MCF 10A (cell line): ENCODE measurements at places on chromosomes 7 and 10.

DNA sequence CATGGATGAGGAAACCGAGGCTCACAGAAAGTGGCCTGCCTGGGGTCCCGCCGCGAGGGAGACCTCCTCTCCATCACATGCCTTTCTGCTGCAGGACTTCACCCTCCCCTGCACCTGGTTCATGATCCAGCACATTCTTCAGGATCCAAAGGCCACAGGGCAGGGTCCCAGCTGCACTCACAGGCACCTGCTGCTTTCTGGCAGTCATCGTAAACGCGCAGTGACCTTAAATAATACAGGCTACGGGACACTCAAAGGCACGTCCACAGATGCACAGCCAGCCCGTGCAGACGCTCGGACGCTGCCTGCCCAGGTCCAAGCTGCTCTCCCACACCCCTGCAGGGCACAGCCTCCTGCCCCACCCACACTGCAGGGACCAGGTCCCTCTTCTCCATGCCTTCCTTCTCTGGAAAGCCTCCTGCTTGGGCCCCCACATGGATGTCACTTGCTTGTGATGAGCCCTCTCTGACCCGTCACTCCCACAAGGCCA, 49.9 kb downstream of the CALML3 start:
- no peak for DNase-seq

GRCh38 chr10:38094927-38095574, 914 bp downstream of the ZNF37A start:
- peak; percentile 2 for DNase-seq

DNA sequence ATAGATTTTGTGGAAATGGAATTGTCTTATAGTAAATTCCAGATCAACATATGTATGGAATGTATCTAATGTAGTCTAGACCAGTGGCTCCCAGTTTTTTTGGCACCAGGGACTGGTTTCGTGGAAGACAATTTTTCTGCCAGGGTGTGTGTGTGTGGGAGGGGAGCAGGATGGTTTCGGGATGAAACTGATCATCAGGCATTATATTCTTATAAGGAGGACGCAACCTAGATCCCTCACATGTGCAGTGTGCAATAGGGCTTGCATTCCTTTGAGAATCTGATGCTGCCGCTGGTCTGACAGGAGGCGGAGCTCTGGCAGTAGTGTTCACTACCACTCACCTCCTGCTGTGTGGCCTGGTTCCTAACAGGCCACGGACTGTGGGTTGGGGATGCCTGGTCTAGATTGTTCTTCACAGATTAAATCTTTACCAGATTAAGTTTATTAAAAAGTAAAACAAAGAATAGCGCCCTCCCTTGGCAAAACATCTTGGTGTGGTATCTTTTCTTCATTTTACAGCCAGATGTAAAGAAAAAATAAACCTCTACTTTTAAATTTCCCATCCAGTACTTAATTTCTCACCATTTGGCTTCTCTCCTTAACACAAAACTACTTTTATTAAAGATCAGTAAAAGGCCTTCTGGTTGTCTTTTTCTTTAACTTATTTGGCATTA, 48.4 kb downstream of the SEPTIN7 start:
- DNase-seq, result peak; percentile 69

DNA sequence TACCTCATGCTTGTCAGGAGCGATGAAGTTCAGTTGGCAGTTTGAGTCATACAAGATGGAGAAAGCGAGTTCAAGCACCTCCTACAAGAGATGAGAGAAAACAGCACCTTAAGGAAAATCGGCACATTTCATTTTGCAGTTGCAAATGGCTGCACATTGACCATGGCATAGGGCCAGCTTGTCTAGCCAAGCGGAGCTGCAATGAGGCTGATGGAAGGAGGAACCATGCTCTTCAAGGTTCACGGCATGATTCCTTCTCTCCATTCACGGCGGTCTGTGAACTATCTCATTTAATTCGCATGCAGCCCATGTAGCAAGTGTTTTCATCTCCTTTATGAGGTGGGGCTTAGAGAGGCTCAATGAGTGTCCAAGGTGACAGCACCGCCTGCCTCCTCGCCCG, 137.4 kb upstream of the AOAH start:
- DNase-seq, result no peak

- DNase-seq, result no peak
Observed at GRCh38 chr10:109698086-109698485, 225.2 kb downstream of the XPNPEP1 start.

DNA sequence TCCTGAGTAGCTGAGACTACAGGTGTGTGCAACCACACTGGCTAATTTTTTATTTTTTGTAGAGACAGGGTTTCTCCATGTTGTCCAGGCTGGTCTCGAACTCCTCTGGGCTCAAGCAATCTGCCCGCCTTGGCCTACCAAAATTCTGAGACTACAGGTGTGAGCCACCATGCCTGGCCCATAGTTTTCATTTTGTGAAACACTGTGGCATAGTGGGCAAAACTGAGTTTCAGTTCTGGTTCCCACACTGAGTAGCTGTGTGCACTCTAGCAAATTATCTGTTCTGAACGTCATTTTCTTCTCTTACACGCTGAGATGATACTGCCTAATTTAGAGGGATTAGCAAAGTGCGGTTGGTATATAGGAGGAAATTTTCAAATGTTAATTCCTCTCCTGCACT, 13.5 kb downstream of the ATP5MK start:
- no peak for DNase-seq

DNA sequence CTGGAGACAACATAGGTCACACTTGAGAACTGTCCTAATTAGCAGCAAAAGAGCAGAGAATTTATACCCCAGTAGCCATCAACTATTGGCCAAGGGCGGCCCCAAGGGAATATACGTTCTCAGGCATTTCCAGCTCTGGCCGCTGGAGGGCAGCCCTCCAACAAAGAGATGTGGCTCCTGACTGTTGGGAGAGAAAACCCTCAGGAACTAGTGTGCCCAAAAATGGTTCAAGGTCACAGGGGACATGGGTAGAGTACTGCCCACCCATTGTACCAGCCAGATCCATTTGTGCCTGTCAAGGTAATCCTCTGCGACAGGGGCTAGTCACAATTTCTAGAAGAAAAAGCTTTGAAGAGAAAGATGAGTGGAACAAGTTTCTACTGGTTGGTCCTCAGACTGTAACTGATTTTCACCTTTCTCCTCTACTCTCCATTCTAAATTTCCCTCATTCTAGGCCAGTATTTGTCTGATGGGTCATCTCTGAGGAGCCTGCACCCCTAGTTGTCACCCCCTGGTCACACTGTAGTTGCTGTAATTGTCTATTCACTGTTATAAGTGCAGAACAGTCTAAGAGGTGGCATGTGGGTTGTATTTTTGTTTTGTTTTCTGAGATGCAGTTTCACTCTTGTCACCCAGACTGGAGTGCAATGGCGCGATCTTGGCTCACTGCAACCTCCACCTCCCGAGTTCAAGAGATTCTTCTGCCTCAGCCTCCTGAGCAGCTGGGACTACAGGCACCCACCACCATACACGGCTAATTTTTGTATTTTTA, 14.7 kb upstream of the C7orf33 start:
- DNase-seq, result peak; percentile 76

DNA sequence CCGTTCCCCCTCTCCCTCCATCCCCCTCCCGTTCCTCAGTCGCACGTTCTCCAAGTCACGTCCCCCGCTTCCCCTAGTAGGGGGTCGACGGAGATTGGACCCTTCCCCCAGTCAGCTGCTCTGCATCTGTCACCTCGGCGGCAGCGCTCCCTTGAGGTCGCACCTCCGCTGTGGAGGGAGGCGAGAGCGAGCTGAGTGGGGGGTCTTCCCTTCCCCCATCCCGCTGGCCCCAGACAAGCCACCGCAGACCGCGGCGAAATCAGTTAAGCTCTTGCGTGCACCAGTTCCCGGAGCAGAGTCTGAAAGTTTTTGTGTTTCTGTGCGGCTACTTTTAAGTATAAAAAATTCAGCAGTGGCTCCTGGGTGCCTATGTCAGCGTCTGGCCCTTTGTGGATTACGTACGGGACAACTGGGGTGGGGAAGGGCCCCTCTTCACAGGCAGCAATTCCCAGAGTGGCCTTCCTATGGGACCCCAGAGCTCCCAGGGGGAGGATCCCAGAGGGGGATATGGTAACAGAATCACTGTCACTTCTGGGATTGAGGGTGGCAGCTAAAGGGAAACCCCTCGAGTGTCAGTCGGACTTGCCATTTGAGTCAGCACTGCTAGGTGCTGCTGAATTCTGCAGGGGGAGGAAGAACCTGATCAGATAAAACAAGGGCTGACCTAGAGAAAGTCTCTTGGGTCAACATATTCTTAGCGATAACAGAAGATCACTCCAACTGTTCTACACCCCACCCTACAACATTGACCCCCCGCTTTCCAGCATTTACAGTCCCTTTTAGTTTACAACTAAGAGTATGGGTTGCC, 12.5 kb upstream of the DDIT4 start:
- DNase-seq, result peak; percentile 58

- no peak for DNase-seq
Observed at GRCh38 chr10:126465771-126466170, 77.5 kb upstream of the ADAM12 start.

GRCh38 chr10:97134110-97134509, 51.6 kb downstream of the SLIT1 start:
- no peak for DNase-seq

GRCh38 chr7:31778296-31778695, 91.3 kb downstream of the PPP1R17 start:
- DNase-seq, result no peak

- DNase-seq, result no peak
Observed at GRCh38 chr10:60461688-60462087, 72.0 kb upstream of the ANK3 start.

DNA sequence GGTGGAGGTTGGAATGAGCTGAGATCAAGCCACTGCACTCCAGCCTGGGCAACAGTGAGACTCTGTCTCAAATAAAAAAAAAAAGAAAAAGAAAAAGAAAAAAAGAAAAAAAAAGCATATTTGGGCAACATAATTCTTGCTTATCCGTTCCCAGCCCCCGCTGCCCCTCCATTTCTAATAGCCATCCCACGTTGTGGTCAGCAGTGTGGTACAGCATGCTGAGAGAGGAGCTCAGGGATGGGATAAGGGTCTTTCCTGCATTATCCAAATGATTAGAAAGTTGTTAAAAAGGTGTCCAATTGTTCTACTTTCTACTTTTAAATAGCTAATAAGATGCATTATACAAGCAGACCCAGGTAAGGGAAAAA, 104.9 kb upstream of the ZNF92 start:
- DNase-seq, result no peak

GRCh38 chr7:14761510-14762296, 140.8 kb downstream of the DGKB start:
- DNase-seq, result peak; percentile 4

GRCh38 chr10:11798845-11799735, 24.1 kb upstream of the PROSER2 start:
- DNase-seq, result no peak

DNA sequence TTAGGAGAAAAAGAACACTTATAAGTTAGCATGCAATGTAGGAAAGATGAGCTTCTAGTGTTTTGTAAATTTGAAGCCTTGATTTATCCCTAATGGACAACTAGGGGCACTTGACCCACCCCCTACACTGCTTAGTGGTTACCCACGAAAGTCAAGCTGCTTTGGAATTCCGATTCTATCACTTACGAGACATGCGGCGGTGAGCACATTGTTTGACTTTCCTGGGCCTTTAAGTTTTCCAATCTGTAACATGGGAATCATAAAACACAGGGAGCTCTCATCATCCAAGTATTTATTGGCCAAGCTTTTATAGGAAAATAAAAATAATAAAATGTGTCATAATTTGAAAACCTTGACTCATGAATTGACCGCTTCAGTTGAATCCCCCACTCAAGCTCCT, 78.7 kb upstream of the PDK4 start:
- no peak for DNase-seq

GRCh38 chr7:151695951-151696541, 176.4 kb upstream of the RHEB start:
- peak; percentile 75 for DNase-seq

GRCh38 chr7:93927585-93927984, 6.0 kb downstream of the GNG11 start:
- no peak for DNase-seq

- no peak for DNase-seq
Observed at GRCh38 chr10:36837416-36837815, 288.0 kb upstream of the ANKRD30A start.

- no peak for DNase-seq
Observed at GRCh38 chr7:128192497-128193142, 48.5 kb upstream of the LEP start.

GRCh38 chr10:83023662-83024061, 1115.6 kb upstream of the GHITM start:
- DNase-seq, result peak; percentile 85

DNA sequence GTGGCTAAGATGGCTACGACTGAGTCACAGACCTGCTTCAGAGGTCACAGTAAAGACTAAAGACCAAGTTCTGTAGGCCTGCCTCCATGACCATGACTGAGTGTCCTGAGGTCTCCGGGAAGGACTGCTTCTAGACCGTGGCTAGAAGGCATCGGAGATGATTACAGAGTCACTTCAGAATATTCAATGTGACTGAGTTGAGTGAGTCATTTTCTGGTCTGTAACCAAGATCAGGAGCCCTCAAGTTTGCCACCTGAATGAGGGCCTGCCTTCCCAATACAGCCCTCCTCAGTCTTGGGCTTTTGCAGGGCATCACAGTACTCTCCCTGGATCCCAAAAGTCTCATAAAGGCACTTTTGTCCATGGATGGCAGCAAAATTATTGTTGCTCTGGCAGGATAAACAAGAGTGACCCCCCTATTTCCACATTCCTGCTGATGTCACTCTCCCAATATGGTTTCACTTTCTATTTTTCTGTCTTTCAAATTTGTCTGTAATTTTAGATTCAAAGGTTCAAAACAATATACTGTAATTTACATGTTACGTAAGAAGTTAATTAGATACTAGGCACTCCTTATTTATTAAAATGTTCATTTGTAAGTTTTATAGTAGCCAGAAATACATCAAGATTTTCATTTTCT, 47.7 kb upstream of the ZNF92 start:
- DNase-seq, result peak; percentile 1

GRCh38 chr7:149036676-149037075, 8.4 kb upstream of the PDIA4 start:
- no peak for DNase-seq

GRCh38 chr7:23410446-23411183, 59.7 kb downstream of the IGF2BP3 start:
- no peak for DNase-seq

DNA sequence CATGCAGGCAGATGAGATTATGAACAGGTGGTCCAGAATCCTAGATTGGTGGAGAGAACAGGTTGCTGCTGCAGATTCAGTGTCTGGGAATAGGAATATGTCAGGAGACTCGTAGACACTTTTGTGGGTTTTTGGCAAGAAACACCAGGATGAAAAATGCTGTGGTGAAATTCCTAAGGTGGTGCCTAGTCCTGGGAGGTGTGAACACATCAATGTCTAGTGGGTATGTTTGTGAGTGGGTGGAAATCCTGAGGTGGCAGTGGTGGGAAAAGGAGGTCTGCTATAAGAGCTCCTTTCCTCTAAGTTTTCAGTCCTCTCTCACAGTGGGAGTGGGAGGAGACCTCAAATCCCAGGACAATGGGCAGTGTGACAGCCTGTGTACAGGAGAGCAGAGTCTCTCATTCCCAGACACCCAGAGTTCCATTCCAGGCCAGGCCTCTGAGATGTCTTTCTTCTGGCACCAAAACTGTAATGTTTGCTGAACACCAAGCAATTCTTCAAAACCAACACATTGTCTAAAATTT, 5.1 kb downstream of the ERV3-1 start:
- no peak for DNase-seq
